ENCODE measurements at places on chromosomes 3 and 15. TPM values are rescaled to one million over a fixed set of nuclear protein-coding genes. Genes with fewer than 3 reads are reported as not detected.

- DNase-seq: no peak
These were observed 585.9 kb downstream of the DIPK2A start for GRCh38 chr3:144557515-144557914.

Gene FBXL2
- 3.1 TPM for total RNA-seq

DNA sequence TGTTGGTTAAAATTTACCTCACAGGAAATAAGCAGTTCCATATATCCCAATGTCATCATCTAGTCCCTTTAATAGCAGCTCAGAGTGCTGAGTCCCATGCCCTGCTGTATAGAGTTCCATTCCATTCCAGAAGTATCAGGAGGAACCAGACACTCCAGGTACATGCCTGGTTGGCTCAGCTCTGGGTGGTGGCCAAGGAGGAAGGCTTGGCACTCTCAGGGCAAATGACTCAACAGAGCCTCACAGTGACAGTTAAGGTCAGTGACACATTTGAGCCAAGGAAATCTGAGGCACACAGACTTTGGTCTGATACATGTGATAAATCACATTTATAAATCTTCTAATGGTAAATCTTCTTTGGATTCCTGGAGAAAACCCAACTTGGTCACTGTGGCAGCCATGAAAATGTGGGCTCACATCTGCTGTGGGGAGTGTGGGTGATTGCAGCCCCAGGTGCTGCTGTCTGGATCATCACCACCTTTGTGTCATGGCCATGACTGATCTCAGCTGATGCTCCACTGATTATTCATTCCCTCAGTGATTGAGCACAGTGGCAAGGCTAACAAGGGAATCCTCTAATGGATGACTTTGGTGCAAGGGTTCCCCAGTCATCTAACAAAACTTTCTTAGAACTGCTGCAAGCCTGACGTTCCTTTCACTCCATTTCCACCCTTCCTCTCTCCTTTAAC is 9.3 kb downstream of the HHLA2 start:
- DNase-seq: no peak

Gene ADPRH
- total RNA-seq: 4.1 TPM

GRCh38 chr3:5187156-5187919 is at the start of gene EDEM1:
EDEM1 (plus strand) TSS chr3:5187707; CDS start chr3:5187806, 99 bp downstream.
- DNase-seq: peak; percentile 66

DNA sequence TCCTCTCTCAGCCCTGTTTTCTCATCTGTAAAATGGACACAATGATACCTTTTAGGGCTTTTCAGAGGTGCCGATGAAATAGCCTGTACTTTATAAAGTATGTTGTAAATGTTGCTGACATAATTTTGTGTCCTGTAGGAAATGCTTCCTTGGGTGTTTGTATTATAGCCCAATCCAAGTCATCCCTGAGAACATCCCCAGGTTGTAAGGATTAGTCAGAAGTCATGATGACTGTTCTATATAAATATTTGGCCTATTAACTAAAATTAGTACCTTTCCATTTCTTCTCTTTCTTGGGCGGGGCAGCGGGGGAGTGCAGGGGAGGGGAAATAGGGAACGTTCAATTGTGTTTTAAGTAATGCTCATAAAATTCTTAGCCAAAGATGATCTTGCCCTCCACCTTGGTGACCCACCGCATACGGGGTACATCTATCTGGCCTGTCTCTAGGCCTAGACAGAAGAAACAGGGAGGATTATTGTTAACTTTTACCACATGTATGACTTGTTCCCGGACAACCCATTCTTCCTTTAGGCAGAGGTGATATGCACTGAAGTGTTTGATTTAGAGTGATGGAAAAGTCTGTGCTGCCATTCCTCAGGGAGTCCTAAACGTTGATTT is 120.7 kb downstream of the VGLL4 start:
- DNase-seq: no peak

GRCh38 chr15:89784686-89784960 is 8.5 kb downstream of the MESP2 start:
- DNase-seq: no peak

GRCh38 chr3:31105438-31106077 is 211.1 kb upstream of the GADL1 start:
- DNase-seq: no peak

Gene CFAP92
- 2.0 TPM for total RNA-seq
